ENCODE measurements at places on chromosomes 2 and 18. TPM values are rescaled to one million over a fixed set of nuclear protein-coding genes. Genes with fewer than 3 reads are reported as not detected.

The TMEM200C gene
- total RNA-seq, result 6.6 TPM

The VWA3B gene
- not detected for total RNA-seq

- no peak for DNase-seq
Observed at GRCh38 chr2:8518979-8519668, 162.7 kb upstream of the ID2 start.

- no peak for DNase-seq
Observed at GRCh38 chr18:75216212-75216910, 5.8 kb downstream of the TSHZ1 start.

DNA sequence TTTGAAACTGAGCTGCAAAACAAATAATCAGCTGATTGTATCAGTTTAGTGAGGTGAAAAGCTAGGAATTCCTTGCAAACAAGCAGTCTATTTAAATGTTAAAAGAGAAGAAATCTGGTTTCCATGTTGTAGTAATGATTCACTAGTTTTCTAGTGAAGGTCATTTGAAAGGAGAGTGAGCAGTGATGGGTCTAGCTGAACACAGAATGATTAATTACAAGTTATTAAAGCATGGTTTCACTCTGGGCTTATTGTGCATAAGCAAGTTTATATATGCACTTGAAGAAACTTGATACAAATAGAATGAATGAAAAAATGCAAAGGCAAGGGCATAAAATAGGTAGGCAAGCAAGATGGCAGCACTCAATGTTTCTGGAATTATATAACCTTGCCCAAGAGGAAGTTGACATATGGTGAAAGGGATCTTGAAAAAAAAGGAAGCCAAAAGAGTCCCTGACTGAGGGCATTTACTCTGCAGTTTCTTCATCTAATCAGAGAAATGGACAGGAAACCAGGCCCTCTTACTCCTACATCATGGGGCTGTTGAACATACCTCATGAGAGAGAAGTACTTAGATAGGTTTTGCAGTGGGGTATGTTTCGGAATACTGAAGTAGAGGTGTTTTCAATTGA is 53.2 kb downstream of the PLCL1 start:
- DNase-seq, result no peak

DNA sequence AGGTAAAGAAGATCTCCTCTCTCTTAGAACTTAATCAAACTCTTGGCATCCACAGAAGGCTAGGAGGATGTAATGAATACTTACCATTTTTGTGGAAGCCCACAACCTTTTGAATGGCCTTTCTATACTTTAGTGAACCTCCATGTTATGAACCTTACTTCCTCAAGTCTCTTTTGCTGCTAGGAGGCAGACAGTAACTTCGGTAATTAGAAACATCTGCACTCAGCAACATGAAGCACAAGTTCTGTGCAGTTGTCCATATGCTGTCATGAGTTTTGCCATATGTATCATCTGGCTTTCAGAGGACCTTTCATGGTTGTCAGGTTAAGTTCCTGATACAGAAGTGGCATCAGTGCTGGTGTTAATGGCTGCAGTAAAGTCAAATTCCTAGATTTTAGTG is 50.4 kb downstream of the PDK1 start:
- no peak for DNase-seq

The C2orf78 gene
- total RNA-seq, result 0.37 TPM

- no peak for DNase-seq
Observed at GRCh38 chr2:207617011-207617671, 8.1 kb downstream of the METTL21A start.

Measured in WTC11 (cell line).